Endothelial cell of umbilical vein (primary cell): ENCODE measurements at places on chromosomes 5 and 9. TPM values are rescaled to one million over a fixed set of nuclear protein-coding genes. Genes with fewer than 3 reads are reported as not detected.
A peak's percentile ranks its signal among the peaks of the same experiment; 100 is the strongest.

DNA sequence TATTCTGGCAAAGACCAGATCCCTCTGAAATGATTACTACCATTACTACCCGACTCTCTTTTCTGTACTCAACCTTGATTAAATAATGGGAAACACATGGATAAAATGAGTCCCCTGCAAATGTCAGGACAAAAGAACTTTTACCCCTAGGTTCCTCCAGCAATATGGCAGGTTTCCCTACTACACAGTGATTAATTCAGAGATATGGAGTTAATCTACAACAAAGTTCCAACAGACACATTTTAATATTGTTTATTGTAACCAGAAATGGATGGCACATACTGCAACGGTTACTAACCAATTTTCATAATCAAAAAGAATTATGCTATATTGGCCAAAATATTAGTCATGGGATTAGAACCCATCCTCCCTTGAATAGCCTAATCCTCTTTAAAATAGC, 294.8 kb downstream of the ATPSCKMT start:
- no peaks in the 10 kb centered on the region for H3K4me1 ChIP-seq
- H3K4me3 ChIP-seq = no peak overlapping the region
- DNase-seq = no peak
- H3K27ac ChIP-seq = no peak overlapping the region

DNA sequence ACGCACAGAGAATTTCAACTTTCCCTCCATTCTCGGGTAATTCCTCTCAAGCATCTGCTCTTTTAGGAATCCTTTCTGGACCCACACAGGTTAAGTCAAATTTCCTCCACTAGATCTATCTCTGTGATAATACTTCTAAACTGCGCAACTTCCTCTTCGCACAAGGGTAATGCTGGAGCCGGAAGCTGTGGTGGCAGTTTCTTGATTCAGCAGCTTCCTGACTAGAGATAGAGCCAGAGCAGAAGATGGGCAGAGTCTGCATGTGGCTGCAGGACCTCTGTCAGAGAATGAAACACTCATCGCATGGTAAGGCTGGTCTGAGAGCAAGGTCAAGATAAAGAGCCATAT, 11.1 kb upstream of the CDC42SE2 start:
- H3K36me3 ChIP-seq = no peaks in the 10 kb centered on the region
- H3K4me3 ChIP-seq = no peak overlapping the region
- H3K4me1 ChIP-seq = peaks cover 9% of the 10 kb centered on the region

GRCh38 chr5:123813937-123814624, 302.1 kb downstream of the CSNK1G3 start:
- peak overlapping the region; percentile 51 for H3K27ac ChIP-seq
- peaks cover 13% of the 10 kb centered on the region for H3K4me1 ChIP-seq
- DNase-seq = peak; percentile 93
- no peaks in the 10 kb centered on the region for H3K36me3 ChIP-seq
- no peaks in the 10 kb centered on the region for H3K27me3 ChIP-seq
- no peak overlapping the region for H3K4me3 ChIP-seq

DNA sequence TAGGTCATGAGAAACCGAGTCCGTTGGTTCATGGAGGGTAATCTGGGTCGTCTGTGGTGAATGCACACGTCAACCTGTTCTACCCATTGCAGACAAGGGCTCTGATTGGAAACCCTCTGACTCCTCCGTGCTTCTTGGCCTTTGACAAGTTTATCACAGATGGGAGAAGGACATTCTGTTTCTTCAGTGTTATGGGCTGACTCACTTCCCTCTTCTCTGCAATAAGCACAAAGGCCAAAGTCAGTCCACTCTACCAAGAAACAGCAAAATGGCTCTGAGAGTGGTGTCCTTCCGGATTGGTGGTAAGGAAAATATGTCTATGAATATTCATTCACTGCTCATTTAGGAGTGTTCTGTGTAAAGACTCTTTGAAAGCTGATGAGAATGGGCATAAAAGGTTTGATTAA, 89.3 kb downstream of the FEM1C start:
- no peaks in the 10 kb centered on the region for H3K36me3 ChIP-seq
- peak overlapping the region; percentile 56 for H3K27ac ChIP-seq
- H3K4me3 ChIP-seq = no peak overlapping the region
- H3K4me1 ChIP-seq = peaks cover 27% of the 10 kb centered on the region
- DNase-seq = peak; percentile 87
- H3K27me3 ChIP-seq = no peaks in the 10 kb centered on the region

DNA sequence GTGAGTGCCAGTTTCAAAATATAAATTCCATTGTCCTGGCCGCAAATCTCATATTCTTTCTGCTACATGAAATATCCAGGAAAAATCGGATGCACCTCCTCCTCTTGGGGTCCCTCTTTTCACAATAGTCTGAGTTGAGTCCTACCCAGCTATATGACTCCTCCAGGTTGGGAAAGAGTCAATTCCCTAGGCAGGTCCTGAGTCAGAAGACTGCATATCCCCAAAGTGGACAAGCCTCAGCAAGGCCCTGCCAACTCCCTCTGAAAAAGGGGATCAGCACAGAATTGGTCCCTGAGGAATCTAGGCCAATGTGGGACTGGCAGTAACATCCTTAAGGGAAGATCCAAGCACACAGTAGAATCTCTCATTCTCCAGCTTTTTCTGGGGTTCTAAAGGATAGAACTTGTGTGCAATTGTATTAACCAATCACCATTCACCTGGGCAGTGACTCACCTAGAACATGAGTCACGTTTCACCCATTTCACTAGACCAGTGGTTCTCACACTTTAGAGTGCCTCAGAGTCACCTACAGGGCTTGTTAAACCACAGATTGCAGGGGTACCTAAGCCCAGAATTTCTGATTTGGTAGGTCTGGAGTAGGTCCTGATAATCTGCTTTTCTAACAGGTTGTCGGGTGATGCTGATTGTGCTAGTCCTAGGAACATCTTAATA, 44.7 kb upstream of the TMEM215 start:
- no peaks in the 10 kb centered on the region for H3K27me3 ChIP-seq
- no peaks in the 10 kb centered on the region for H3K36me3 ChIP-seq
- H3K27ac ChIP-seq = no peak overlapping the region

PCDHGA5 gene
- polyA plus RNA-seq = 0.36 and 0.51 TPM in 2 replicates

GAS1 gene
- 0.06 and 0.10 TPM in 2 replicates for polyA plus RNA-seq
